SJSA1 (cell line): ENCODE measurements at places on chromosomes 5 and 9. TPM values are rescaled to one million over a fixed set of nuclear protein-coding genes. Genes with fewer than 3 reads are reported as not detected.

Gene ANKRD34B
- not detected in 2 replicates for total RNA-seq

DNA sequence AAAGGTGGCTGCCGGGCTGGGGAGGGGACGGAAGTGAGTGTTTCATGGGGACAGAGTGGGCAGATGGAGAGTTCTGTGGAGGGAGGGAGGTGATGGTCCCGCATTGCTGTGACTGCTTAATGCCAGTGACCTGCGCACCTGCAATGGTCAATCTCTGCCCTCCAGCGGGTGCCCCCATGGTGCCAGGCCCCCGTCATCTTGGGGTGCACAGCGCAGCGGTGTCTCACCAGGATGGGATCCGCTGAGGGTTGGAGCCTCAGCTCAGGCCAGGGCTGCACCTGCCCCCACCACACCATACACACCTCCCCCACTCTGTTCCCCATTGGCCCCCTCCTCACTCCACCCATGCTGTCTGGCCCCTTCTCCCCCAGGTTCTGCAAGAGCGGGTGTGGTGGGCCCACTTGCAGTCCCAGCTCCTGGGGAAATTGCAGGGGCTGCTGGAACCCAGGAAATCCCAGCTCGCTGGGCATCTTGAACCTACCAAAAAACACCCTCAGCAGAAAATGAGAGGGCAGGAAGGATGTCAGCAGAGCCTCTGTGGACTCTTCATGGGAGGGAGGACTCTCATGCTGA, 12.1 kb upstream of the CAMSAP1 start:
- no peak for DNase-seq

DNA sequence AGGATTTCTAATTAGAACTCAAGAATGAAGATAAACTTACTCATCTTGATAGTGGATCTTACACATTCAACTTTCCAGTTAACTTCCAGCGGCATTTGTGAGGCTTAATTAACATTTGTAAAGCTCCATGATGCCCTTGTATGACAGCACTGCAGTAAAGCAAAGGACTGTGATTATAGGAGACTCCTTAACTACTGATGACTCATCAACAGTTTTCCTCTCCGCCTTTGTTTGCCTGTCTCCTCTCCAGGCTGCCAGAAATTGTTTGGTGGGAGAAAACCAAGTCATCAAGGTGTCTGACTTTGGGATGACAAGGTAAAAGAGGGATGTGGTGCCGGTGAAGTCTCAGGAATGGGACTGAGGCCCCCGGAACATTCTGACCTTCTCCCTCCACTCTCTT, 20.4 kb upstream of the CYFIP2 start:
- DNase-seq = no peak

GRCh38 chr9:87212605-87213021, 265.3 kb upstream of the GAS1 start:
- DNase-seq = peak; percentile 22

Gene CER1
- total RNA-seq = not detected in 2 replicates

DNA sequence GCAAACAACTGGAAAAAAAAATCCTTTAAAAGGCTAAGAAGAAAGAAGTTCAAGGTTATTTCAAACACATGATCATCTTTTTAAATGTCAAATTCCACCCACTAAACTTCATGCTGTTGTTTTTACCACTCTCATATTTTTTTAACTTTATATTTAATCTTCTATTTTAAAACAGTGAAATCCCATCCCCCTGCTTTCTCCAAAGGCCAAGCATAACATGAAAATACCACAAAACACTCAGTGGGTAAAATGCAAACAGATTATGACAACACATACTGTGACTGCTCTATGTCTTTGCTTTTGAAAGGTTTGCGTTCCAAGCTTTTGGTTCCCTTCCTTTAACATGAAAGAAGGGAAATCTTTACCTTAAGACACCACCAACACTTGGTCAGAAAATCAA, 127.6 kb downstream of the SNCAIP start:
- DNase-seq = no peak

Gene FCN1
- total RNA-seq = not detected in 2 replicates

GRCh38 chr5:25849270-25849669, 1189.1 kb downstream of the CDH9 start:
- DNase-seq = no peak

Gene GBGT1
- not detected in 2 replicates for total RNA-seq

Gene IL9
- total RNA-seq = not detected in 2 replicates

DNA sequence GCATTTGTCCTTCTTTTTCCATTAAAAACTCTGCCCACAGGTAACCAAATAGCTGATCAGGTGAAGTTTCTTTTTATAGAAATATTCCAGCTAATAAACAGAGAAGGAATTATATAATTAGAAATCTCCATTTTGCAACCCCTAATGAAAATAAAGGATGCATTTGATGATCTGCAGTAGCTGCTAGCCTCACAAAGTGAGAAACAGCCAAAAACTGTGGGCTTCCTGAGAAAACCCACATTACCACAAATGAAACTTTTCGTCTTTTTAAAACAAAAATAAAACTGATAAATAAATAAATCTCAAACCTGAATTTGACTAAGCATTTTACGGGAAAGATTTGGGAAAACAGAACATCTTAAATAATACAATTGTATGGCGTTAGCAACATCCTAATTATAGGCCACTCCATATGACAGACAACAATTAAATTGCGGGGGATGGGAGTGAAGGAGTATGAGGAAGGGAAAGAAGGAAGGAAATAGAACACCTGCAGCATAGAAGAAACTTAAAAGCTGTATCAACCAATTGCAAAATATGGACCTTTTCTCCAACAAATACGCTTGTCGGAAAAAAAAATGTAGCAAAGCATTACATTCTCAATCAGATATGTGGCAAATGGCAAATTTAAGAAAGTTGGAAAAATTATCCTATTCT, 283.0 kb upstream of the ITGA1 start:
- no peak for DNase-seq

- DNase-seq = no peak
Observed at GRCh38 chr9:16640649-16641048, 229.8 kb downstream of the BNC2 start.

- DNase-seq = no peak
Observed at GRCh38 chr5:147876141-147876540, 2.4 kb upstream of the SCGB3A2 start.

Gene ACSL6
- 0.03 TPM in 1 of 2 replicates, not detected in the other for total RNA-seq

Gene TPPP
- not detected in 2 replicates for total RNA-seq

- DNase-seq = no peak
Observed at GRCh38 chr5:126363658-126364057, 59.6 kb upstream of the GRAMD2B start.

Gene SLC25A2
- 0.11 and 0.75 TPM in 2 replicates for total RNA-seq

Gene TMEM252
- total RNA-seq = not detected in 2 replicates

Gene EQTN
- not detected in 2 replicates for total RNA-seq

DNA sequence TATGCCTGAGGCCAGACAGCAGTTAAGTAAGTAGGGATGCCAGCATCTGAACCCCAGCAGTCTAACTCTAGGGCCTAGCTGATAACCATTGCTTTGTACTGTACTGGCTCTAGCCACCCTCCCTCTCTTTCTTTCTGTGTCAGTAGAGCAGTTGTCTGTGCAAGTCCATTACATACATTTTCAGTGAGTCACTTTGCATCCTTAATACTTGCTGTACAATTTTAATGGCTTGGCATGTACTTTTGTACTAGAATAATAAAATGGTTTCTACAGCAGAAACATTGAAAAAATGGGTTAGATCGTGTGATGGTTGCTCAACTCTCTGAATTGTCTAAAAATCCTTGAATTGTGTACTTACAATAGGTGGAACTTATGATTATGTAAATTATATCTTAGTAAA, 1.5 kb upstream of the TTC39B start:
- peak; percentile 21 for DNase-seq

DNA sequence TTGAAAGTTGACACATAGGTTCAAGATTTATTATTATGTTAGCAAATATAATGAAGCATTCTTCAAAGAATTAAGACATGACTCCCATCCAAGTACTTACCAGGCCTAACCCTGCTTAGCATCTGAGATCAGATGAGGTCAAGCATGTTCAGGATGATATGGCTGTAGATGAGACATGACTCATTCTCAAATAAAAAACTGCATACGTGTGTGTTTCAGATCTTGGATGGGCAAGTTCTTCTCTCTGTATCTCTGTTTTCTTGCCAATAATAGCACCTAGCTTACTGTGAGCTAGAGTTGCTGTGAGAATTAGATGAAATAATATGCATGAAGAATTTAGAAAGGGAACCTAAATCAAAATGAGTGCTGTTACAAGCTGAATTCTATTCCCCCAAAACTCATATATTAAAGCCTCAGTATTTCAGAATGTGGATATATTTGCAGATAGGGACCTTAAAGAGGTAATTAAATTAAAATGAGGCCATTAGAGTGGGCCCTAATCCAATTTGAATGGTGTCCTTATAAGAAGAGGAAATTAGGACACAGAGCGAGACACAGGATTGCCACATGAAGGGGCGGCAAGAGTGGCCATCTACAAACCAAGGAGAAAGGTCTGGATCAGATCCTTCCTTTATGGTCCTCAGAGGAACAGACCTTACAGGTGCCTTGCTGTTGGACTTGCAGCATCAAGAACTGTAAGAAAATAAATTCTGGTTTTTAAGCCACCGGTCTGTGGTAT, 146.2 kb downstream of the MARCHF11 start:
- DNase-seq = no peak

DNA sequence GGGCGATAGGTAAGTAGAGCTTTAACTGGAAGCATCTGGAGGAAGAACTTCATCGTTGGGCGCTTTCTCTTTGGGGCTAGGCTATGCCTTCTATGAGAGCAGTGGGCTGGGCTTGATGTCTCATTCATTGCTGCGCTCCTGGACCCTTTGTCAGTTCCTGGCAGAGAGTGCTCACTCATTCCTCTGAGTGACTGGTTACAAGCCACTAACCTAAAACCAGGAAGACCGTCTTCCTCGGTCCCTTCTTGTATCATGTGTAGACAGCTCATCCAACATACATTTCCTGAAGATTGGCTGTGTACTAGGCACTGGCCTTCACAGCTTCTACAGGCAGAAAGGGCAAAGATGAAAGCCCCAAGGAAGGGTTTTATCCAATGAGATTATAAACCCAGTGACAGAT, 6.4 kb downstream of the SWI5 start:
- no peak for DNase-seq

Gene LECT2
- not detected in 2 replicates for total RNA-seq
